Right atrium auricular region (tissue), 2 donors: ENCODE measurements at places on chromosomes 16 and 17. TPM values are rescaled to one million over a fixed set of nuclear protein-coding genes. Genes with fewer than 3 reads are reported as not detected.

GRCh38 chr16:31181102-31181830 lies 1.3 kb downstream of the FUS start:
- DNase-seq: peak; percentile 63

- no peak for DNase-seq
Observed at GRCh38 chr16:14029658-14030057, 41.5 kb upstream of the MRTFB start.

DNA sequence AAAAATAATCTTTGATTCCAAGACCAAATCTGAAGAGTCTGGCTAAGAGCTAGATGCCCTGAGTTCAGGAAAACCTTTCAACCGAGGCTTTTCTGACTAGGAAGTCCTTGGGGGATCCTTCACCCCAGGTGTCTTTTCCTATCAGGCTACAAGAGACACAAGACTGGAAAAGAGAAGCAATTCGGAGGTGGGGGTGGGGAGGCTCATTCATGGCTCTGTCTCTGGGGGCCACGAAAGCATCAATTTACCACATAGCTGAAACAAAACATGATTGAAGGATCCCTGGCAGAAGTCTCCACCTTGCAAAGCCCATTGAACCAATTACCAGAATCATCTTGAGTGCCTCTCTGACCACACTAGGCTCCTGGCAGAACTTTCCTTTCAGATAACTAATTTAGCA lies 239.8 kb upstream of the SALL1 start:
- no peak for DNase-seq

The CCL8 gene
- total RNA-seq: not detected

DNA sequence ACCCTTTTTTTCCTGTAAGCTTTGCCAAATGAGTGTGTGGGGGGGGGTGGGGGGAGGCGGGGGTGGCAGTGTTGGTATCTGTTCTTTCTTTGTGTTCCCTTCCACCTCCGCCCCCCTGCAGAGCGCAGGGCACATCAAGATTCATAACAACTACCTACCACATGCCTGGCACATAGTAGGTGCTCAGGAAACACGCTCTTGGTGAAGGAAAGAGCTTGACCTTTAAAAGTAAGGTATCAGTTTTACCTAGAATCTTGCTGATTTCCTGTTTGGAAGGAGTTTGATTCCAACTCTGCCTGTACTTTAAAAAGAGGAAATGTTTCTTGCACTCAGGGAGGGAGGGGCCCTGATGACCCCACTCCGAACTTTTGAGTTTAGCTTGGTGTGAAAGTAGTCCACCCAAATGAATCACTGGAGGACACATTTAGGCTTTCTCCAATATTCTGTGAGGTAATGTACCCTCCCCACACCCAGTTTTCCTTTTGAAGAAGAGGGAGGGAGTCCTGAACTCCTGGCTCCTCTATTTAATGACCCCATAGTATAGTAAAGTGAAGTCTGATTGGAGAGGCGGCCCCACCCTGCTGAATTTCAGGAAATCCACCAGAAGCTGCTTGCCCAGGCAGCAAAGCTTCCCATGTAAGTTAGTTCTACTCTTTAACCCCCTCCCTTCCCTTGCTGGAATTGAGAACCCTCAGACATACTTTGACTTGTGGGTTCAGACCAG lies 560 bp upstream of the FAM20A start:
- DNase-seq: no peak

- DNase-seq: no peak
Observed at GRCh38 chr16:11016524-11016988, 72.2 kb downstream of the CLEC16A start.
